Suppressor macrophage treated with lipopolysaccharide for 4 hours (primary cell): ENCODE measurements at places on chromosomes 7 and 10.

GRCh38 chr10:43210556-43210955, 56.3 kb downstream of the RASGEF1A start:
- no peak for DNase-seq

DNA sequence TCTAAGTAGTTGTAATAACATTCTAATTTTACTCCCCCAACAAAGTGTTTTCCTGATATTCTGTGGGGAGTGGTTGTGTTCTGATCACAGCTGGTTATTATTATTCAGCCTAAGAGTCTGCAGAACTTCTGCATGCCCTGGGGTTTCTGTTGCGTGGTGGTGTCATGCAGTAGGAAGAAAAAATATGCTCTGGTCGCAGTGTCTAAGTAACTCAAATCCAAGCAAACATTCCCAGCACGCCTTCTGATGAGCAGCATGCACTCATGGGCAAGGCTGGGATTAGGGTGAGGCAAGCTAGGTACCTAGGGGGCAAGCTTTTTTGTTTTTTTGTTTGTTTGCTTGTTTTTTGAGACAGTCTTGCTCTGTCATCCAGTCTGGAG, 112.8 kb upstream of the KMT2E start:
- no peak for DNase-seq

DNA sequence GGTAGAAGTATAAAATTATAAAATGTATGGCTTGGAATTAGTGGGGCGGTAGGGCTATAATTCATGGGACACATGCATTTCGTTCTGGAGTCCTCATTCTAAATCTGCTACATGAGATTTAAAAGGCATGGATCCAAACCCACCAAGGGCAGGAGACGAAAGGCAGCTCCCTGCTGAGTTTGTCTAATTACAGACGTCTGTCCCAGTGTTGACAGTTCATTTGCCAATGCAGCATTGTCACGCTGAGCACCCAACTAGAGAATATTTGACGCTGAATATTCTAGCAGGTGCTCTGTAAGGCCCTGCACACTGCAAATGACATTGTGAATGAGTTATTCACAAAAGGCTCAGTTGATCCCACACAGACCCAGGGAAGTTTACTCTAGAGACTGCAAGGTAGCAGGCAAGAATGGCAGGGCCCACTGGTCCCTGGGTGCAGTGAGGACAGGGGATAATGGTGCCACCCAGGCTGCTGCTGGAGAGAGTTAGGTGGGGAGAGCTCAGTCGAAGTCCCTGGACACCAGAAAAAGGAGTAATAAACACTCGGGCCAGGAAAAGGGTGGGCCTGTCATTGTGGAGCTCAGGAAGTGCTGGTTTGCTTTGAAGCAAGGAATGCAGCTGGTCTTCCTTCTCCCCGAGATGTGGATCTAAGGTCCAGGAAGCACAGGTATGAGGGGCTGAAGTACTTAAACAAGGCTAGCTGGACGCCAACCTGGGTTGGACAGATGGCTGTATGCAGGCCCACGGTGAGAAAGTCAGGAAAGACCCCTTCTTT, 75.0 kb upstream of the JCAD start:
- DNase-seq, result no peak

- DNase-seq, result no peak
Measured at GRCh38 chr10:116683166-116683565, 59.2 kb downstream of the HSPA12A start.

- no peak for DNase-seq
Measured at GRCh38 chr7:45625067-45625466, 50.9 kb downstream of the ADCY1 start.
